Natural killer cell treated with Interleukin-12 subunit alpha and Interleukin-12 subunit beta and Interleukin-15 and Interleukin-18, amount 100 ng/mL, for 72 hours (primary cell): ENCODE measurements at places on chromosomes 3 and 15. TPM values are rescaled to one million over a fixed set of nuclear protein-coding genes. Genes with fewer than 3 reads are reported as not detected.

The ADAMTS17 gene
- 0.59 TPM for total RNA-seq

The FAM81A gene
- total RNA-seq: not detected

DNA sequence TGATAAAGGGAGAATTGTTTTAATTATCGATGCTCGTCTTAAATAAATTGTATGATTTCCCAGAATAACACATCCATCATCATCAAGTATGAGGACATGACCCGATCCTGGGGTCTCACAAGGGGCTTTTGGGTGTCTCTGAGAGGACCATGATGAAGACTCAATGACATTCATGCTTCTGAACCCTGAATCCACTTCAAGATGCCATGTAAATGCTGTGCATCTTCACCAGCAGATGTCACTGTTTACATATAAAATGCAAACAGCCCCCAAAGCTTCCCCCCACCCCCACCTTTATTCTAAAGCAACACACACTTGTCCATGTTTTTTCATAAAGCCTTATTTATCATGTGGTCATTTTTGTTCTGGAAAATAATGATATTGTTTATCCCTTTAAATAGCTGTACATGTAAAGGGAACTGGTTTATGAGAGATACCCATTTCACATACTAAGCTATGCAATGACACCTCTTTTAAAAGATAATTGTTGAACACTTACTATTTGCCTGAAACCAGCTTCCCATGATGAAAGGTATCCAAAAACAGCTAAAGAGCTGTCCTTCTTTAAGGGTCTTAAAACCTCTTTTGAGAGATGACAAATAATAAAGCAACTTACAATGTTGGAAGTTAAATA, 69.7 kb upstream of the UBE3A start:
- no peak for DNase-seq

GRCh38 chr3:183541738-183542137, 13.8 kb downstream of the KLHL6 start:
- no peak for DNase-seq

- DNase-seq: no peak
These were observed 40.7 kb upstream of the RSL24D1 start for GRCh38 chr15:55237219-55238130.

DNA sequence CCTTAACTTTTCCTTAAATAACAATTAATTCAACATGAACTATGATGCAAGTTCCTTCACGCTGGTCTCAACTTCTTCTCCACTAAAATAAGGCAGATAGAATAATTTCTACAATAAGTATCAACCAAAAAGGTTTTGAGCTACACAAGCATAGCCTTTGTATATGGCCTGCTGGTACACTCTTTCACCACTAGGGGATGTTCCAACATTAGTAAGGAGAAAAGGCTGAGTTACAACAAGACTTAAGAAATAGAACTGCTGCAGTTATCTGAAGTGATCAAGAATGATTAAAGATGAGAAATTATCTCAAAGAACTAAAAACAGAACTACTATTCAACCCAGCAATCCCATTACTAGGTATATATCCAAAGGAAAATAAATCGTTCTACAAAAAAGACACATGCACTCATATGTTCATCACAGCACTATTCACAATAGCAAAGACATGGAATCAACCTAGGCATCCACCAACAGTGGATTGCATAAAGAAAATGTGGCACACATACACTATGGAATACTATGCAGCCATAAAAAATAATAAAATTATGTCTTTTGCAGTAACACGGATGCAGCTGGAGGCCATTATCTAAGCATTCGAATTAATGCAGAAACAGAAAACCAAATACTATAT, 14.4 kb downstream of the ATP13A3 start:
- peak; percentile 66 for DNase-seq

DNA sequence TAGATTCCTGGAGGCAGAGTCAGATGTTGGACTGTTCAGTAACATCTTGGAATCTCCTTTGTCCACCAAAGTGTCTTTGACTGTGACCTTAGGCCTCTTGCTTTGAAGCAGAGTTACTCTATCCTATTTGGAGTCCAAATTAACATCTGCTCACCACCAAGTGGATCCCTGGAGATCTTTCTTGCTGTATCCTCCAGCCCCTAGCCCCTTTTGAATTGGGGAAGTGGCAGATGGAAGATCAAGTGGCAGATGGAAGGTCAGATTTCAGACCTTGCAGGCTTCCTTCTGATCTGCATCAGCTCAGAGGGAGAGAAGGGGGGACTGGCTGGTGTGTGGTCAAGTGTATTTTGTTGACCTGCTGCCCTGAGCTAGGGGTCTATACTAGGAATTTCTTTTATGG, 125.0 kb upstream of the ROPN1 start:
- no peak for DNase-seq

DNA sequence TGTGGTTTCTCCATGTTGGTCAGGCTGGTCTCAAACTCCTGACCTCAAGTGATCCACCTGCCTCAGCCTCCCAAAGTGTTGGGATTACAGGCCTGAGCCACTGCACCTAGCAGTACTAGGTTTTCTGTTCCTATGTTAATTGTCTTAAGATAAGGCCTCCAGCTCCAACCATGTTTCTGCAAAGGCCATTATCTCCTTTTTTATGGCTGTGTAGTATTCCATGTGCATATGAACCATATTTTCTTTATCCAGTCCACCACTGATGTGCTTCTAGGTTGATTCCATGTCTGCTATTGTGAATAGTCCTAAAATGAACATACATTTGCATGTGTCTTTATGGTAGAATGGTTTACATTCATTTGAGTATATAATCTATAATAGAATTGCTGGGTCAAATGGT, 9.8 kb downstream of the HTR3C start:
- no peak for DNase-seq

DNA sequence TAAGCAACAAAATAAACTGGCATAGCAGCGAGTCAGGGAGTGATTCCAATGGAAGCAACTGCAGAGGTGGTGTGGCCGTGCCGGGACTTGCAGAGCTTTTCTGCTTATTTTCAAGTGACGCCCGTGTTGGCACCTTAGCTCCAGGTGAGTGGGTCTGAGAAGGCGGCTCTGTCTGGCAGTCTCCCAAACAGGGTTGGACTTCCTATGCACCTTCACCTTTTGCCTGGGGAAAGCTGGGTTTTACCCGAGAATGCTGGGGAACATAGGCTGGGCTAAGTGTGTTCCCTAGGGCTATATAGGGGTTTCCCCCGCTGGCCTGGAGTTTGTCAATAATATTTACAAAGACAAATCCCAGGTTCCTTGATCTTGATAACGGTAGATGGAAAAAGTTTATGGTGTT, 179.9 kb upstream of the TBL1XR1 start:
- no peak for DNase-seq

- no peak for DNase-seq
These were observed 46.8 kb upstream of the LPP start for GRCh38 chr3:188106887-188107830.

DNA sequence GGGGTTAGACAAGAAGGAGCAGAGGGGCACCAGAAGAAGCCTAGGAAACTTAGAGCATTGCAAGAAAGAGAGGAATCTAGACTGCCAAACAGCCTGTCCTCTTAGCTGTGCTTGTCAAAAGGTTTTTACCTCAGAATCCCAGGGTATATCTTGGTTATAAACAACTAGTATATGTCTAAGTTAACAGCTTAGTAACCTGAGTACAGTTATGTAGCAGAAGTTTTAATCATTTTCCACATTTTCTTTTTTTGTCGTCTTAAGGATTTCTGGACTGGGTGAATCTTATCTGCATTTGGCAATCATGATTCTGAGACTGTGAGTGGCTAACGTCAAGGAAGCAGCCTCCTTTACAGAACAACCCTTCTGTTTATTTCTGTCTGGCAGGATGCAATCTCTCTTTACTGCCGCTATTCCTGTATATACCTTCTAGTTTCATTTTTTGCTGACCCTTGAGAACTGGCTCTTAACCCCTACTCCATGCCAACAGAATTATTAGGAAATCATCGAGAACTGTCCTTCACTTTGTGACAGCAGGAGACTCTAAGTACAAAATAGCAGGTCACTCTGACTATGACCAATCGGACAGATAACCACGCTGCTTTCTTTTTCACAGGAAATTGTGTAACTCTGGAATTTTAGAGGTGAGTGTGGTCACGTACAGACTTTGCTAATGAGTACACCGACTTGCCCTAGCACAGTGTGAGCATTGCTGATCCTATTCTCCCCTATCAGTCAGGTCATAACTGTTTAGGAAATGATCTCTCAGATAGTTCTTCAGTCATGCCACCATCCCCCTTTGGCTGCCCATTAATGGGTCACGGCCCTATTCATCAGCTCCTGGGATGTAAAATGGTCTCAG, 3.3 kb upstream of the CP start:
- DNase-seq: peak; percentile 88
